AG20443 (cell line): ENCODE measurements at places on chromosomes 12 and 14.

DNA sequence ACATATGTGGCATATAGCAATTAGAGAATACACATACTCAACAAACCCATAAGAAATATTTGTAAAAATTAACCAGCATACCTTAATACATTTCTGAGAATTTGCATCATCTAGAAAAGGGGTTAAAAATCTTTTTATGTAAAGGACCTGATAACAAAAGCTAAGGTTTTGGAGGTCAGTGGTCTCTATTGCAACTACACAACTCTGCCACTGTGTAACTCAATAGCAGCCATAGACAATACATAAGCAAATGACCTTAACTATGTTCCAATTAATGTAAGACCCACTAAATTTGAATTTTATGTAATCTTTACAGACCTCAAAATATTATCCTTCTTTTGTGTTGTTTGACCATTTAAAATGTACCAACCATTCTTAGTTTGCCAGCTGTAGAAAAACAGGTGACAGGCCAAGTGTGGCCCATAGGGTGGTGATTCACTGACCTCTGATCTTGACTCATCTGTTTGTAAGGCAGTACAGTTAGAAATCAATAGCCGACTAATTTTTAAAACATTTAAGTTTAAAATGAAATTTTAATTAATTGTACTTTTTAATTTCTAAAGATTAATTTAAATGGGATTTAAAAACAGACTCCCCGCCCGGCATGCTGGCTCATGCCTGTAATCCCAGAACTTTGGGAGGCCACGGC, 7.4 kb upstream of the EPS8 start:
- peak; percentile 39 for DNase-seq

- DNase-seq, result peak; percentile 67
These were observed 1.8 kb downstream of the SLC38A1 start for GRCh38 chr12:46266869-46267574.

- no peak for DNase-seq
These were observed 915.9 kb downstream of the SLC6A15 start for GRCh38 chr12:83996671-83997070.

GRCh38 chr14:77243853-77244252, 27.2 kb downstream of the NGB start:
- no peak for DNase-seq

GRCh38 chr12:81128930-81129554, 51.2 kb downstream of the ACSS3 start:
- DNase-seq, result peak; percentile 60

DNA sequence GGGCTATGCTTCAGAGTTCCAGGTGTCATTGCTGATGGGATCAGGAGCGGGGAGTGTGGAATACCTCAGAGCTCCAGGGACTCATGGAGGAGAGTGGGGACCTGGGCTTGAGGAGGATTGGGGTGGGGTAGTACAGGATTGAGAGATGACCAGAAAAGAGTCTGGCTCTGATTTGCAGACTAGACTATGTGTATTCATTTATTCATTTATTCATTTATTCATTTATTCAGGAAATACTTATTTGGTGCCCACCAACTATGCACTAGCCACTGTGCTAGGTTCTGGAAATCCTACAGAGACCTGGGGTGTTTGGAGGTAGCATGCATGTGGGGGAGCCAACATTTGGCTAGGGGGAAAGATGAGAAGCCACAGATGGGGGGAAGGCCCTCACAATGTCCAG, 871 bp upstream of the KRT83 start:
- no peak for DNase-seq

DNA sequence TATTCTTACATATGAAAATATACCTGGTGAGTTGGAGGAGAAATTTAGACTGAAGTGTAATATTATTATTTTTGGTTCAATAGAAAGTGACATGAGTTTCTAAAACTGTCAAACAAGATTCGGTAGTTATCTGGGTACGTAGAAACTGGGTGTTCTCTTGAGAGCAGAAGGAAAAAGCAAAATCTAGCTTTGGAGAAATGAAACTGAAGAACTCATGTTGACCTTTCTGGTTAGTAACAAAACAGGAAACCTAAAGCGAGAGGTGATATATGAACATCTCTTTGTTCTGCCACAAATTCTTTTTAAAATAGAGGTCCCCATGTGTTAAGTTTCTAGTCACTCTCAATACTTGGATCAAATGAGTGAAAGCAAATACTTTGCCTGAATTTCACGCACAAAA, 401.7 kb downstream of the TRHDE start:
- DNase-seq, result no peak

DNA sequence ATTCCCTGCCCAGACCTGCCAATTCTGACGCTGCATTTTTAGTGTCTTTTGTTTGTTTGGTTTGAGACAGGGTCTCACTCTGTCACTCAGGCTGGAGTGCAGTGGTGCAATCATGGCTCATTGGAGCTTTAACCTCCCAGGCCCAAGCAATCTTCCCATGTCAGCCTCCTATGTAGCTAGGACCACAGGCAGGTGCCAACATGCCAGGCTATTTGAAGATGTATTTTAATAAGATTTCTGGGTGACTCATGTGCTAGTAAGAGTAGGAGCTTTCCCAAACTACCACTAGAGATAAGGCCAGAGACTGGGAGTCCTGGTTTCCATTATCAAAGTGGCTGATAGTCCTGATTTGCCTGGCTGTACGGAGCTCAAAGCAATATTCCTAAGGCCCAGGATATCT, 693.3 kb downstream of the MED13L start:
- no peak for DNase-seq

- no peak for DNase-seq
These were observed 17.4 kb upstream of the IGF1 start for GRCh38 chr12:102497743-102498142.

- DNase-seq, result no peak
These were observed 168.5 kb downstream of the FOXN3 start for GRCh38 chr14:89248411-89249064.

- no peak for DNase-seq
These were observed 75.8 kb downstream of the RIN3 start for GRCh38 chr14:92589213-92589852.

DNA sequence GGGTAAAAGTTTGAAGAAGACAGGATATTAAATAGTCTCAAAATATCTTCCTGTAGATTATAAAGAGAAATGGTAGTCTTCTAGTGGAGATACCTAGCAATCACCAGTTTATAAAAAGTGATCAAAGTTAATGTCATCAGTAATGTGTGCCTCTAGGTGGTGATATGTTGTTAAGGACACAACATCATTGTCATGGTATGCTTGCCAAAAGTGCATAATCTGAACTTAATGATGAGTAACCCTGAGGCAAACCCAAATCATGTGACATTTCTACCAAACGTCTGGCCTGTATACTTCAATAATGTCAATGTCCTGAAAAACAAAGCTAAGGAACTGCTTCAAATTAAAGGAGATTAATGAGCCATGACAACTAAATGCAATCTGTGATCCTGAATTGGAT, 214.7 kb downstream of the PHLDA1 start:
- DNase-seq, result peak; percentile 26

GRCh38 chr14:88301381-88301780, 21.7 kb downstream of the KCNK10 start:
- DNase-seq, result no peak

GRCh38 chr12:91007531-91008290, 2.9 kb upstream of the EPYC start:
- no peak for DNase-seq

DNA sequence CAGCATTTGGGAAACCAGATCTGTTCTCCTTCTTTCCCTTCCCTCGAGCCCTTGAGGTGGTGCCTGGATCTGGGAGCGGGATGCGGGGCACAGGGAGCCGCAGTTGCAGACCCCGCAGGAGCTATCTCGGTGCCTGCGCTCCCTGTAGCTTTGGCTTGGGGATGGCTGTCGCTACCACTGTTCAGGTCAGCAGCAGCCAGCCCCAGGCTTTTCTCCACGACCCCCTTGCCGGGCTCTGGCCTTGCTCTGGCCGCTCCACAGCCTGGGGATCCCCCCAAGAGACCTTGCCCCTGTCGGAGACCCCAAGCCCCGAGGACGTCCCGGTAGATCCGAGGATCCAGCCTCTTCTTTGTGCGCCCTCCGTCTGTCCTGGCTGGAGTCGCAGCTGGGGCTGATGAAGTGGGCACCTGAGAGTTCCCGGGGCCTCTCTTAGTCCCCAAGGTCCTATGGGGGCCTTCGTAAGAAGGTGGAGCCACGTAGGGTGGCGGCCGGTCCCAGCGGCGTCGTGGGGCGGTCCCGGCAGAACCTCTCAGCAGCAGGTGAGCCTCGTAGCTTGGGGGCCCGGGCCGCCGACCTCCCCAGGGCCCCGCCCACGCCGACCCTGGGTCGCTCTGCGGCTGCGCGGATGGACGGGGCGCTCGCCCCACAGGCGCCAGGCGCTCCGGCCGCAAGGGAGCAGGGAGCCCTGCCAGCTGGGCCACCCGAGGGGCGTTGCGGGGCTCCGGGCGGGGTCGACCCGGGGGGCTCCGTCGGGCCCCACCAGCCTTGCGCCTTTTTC, 1.3 kb downstream of the DDN start:
- peak; percentile 77 for DNase-seq

DNA sequence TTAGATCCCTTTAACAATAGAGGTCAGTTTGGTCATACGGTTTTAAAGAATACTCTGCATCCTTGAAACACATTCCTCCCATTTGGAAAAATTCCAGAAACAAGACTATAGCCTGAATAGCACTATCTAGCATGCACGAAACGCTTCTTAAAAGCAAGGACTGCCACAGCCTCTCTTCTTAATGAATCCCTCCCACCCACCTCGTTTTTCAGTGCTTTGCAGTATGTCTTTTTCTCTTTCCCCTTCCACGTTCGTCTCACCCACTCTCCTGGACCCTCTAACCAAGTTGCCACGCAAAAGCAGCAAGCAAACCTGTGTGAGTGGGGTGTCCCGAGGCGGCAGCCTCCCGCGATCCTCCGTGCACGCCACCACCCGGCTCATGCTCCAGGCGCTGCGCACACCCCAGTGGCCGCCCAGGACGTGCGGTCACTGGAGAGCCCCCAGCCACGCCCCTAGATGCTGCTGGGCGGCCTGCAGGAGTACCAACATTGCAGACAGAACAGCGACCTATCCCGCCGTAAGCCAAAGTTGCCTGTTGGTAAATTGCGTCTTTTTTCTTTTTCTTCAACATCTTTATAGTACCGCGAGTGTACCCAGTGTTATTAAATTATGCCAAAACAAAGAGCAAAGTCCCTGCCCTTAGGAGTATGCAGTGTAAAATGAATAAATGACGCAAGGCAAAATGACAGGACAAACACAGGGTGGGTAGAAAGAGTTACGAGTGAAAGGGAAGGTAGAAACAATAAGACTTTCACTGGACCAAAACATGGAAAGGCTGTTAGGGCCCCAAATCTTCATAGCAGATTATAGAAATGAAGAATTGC, at the start of gene SLC38A4:
SLC38A4 (minus strand) TSS at position 407 of the 824 bp plus-strand sequence. CDS start 32,926 bp downstream, outside the sequence.
- peak; percentile 78 for DNase-seq

GRCh38 chr14:64983439-64984310, 3.0 kb upstream of the FNTB start:
- DNase-seq, result peak; percentile 53

DNA sequence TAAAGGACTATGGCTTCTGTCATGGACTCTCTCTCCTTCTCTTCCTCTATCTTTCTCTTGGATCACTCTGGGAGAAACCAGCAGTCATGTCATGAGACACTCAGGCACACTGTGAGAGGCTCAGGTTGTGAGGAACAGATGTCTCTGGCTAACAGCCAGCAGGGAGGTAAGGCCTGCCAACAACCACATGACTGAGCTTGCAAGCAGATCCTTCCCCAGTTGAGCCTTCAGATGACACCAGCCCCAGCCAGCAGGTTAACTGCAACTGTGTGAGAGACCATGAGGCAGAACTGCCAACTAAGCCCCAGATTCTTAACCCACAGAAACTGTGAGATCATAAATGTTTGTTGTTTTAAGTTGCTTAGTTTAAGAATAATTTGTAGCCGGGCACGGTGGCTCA, 90.6 kb downstream of the VCPKMT start:
- no peak for DNase-seq

GRCh38 chr14:39722547-39723273, 290.5 kb upstream of the FBXO33 start:
- no peak for DNase-seq

DNA sequence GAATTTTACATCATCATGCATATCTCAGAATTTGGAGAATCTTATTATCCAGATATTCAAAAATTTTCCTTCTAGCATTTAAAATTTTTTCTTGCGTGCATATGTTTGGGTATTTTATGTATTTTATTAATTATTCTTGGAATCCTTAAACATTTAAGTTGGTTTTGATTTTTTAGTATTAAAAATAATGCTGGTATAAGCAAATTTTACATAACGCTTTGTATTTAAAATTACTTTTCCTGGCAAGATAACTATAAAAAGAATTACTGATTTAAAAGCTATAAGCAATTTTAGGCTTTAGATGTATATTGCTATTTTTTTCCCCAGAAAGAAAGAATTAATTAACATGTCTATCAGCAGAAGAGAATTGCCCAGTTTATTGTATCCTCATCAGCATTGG, 224.6 kb upstream of the STXBP6 start:
- DNase-seq, result no peak

- no peak for DNase-seq
These were observed 16.0 kb upstream of the ENDOU start for GRCh38 chr12:47741340-47741703.

DNA sequence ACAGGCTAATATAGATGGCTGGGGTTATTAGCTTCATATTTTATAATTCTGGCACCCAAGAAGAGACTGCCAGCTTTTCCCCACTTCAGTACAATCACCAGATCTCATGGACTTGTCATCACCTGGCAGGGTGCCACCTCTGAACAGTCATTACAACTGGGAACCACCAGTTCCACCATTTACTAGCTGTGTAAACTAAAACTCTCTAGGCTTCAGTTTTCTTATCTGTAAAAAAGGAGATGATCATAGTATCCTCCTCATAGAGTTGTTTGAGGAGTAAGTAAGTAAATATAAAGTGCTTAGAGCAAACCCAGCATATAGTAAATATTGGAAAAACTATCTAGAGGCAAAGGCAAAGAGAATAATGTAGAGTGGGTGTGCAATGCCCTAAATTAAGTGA, 19.3 kb downstream of the CPNE8 start:
- peak; percentile 14 for DNase-seq

GRCh38 chr14:67620217-67620785, 581 bp downstream of the ARG2 start:
- no peak for DNase-seq

DNA sequence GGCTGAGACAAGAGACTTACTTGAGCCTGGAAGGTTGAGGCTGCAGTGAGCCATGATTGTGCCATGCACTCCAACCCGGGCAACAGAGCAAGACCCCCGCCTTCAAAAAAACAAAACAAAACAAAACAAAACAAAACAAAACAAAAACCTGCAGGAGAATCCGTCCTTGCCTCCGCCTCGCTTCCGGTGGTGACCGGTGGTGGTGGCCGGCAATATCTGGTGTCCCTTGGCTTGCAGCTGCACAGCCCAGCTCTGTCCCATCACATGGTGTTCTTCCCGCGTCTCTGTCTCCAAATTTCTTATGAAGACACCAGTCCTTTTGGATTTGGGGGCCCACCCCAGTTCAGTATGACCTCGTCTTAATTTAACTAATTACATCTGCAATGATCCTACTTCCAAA, 10.0 kb downstream of the SMIM41 start:
- no peak for DNase-seq

DNA sequence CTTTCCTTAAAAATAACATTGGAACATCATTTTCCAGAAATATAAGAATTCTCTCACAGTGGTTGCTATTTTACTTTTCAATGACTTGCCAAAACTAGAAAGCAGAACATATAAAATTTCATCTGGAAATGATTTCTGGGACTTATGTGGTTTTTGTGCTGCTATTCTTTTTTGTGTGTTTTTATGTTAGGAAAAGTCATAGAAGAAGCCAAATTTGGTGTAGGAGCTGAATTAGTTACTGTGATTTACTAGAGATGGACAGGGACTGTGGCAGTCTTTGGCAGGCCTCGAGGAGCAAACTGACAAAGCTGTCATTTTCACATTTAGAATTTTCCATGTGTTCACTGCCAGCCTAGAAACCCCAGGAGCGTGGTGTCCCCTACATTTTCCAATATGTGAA, 38.3 kb upstream of the LDHB start:
- peak; percentile 19 for DNase-seq
